ENCODE measurements at places on chromosomes 3 and 15. TPM values are rescaled to one million over a fixed set of nuclear protein-coding genes. Genes with fewer than 3 reads are reported as not detected.

GRCh38 chr15:58043192-58043903 is 22.2 kb downstream of the ALDH1A2 start:
- DNase-seq, result peak; percentile 53

GRCh38 chr3:130992344-130992743 is 34.3 kb downstream of the ASTE1 start:
- no peak for DNase-seq

Gene APOD
- 42.1 TPM for total RNA-seq

Gene TMEM40
- total RNA-seq, result not detected

DNA sequence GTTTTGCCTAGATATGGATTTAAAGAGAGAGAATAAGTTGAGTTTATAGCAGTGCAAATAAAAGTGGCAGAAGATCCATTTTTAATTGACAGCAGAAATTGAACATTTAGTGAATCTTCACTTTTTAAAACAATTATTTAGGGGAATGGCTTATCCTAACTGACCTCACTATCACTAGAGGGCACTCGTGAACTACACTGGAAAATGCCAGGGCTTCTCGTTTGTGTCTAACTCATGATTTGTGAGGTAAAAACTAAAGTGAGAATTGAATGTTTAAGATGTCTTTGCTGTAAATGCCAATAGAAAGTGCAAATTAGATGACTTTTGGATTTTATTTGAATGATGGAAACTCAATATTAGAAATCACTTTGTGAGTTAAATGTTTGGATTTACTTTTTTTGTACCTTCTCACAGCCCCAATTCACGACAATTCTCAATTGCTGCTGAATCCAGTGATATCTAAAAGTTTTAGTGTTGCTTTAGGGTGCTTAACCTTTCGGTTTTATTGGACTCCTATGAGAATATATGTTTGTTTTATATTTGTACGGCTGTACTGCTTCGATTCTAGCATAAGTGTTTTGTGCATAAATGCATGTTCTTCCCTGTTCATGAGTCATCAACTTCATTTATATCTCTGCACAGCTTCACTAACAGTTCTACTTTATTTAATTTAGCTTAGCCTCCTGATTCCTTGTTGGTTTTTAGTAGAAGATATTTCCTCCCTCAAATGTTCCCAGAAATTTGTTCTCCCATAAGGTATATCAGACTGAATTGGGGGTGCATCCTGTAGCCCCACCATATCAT is 462.1 kb downstream of the MFSD1 start:
- no peak for DNase-seq

GRCh38 chr3:38457111-38458003 is 3.7 kb downstream of the ACVR2B start:
- DNase-seq, result no peak

DNA sequence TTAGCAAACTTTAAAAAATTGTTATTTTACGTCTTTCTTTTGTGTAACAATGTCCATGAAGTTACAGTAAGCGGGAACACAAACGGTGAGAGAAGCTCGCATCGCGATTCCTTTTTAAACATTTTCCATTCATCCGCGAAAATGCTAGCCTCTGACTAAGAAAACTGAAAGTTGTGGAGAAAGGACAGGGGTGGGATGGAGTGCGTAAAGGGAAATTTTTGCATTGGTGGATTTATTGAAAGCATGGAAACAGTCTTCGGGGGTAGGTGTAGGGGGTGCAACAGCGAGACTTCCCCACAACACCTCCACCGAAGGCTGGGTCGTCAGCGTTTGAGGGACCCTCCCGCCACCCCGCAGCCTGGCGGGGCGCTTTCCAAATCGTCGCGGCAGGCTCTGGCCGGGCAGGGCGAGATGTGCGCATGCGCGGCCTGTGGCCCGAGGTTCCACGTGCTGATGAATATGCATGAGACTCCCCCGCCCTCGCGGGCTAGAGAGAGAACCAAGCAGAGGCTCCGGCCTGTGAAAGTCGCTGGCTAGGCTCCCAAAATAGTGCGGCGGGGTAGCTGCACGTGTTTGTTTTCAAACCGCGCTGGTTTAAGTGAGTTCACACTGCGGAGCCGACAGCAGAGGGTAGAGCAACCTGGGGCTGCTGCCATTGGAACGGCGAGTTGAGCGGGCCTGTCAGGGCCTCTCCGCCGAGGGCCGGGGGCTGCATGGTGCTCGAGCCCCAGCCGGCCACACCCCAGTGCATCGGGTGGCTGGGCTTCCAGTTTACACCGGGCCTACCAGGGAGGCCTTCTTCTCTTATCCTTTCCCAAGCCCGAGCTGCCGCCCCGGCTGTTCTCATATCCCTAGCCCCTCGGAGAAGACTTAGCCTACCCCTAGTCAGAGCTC is 9.9 kb downstream of the ZIC1 start:
- no peak for DNase-seq

Gene SPESP1
- 2.5 TPM for total RNA-seq

DNA sequence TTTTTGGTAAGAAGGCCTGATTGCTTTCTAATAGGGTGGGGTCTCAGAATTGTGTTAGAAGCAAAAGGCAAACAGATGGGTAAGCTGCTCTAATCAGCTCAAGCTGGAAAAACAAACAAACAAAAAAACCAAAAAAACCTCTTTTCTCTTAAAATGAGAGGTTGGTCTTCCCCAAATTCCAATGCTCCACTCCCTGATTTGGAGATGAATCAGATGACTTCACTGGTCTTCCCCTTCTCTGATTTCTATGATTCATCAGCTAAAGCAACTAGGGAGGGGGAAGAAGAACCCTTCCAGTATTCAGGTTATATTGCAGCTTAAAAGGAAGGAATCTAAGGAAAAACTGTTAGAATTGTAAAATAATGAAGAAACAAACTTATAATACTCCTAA is 9.6 kb upstream of the ANXA2 start:
- no peak for DNase-seq

- no peak for DNase-seq
These were observed 8.6 kb downstream of the HIGD1A start for GRCh38 chr3:42795621-42796181.

- DNase-seq, result no peak
These were observed 102.5 kb downstream of the EPHB1 start for GRCh38 chr3:134897391-134898141.

DNA sequence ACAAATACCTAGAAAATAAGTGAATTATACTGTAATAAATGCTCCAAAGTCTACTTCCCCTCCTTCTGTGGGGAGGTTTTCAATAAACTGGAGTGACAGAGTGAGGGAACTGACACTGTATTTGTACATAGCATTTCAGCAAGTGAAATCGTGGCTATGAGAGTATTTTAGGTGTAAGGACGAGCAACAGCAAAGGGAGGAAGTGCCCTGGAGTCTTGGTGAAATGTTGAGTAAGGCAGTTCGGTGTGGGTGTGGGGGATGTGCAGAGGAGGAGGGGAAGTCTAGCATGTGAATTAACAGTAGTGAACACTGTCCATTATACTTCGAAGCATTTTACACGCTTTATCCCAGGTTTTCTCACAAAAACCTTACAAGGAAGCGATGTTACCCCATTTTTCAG is 18.1 kb upstream of the P2RY13 start:
- DNase-seq, result peak; percentile 23

DNA sequence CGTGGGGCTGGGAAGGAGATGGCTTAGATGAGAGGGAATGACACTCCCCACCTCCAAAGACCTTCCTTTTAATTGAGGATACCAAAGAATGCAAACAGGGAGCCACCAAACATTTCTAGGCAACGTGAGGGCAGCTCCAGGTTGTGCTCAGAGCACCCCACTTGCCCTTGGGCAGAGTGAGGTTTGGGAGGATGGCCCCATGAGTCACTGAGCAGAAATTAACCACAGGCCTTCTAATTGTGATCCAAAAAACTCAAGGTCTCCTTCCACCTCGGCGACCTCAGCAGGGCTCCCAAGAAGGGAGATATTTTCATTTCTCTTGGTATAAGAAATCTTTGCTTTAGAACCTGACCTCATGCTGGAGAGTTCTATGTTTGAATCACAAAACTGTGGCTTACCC is 305.0 kb upstream of the TPM1 start:
- DNase-seq, result no peak

DNA sequence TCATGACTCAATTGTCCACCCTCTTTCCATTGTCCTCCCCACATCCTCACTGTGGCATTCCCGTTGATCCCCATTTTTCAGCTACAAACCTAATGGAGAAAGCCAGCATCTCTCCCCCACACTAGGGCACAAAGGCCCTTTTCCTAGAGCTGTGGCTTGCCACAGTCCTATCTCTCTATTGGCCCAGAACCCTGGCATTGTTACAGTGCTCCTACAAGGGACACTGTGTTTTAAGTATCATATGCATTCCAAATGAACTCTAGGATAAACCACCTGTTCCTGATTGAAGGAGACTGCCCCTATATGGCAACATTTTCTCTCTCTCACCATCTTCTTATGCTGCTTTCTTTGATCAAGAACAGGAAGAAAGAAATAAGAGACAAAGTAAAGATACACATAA is 69.4 kb upstream of the SKOR1 start:
- no peak for DNase-seq

Gene PLSCR5
- not detected for total RNA-seq

Gene DAPK2
- 109 TPM for total RNA-seq

- no peak for DNase-seq
These were observed 225.4 kb downstream of the EPHA3 start for GRCh38 chr3:89332793-89333192.

All from transverse colon (tissue), 4 donors.